ENCODE measurements at places on chromosomes 4 and X.

GRCh38 chr4:100511896-100512295 is 5.9 kb downstream of the EMCN start:
- no peak for DNase-seq

DNA sequence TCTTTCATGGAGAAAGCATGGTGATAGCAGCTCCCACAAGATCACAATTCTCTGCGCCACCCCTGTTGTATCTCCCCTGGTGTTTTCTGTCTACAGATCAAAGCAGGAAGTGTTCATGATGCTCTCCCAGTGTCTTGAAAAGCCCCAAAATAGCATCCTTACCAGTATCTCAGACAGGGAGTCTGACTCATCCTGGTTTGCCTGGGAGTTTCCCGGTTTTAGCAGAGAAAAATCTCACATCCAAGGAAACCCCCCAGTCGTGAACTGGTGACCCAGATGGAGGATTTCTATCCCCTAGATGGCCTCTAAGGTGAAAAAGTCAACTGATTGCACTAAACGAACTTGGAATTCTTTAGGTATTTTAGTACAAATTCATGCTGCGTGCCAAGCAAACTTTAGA is 64.3 kb upstream of the NR0B1 start:
- no peak for DNase-seq

- DNase-seq: no peak
Observed at GRCh38 chrX:120731386-120731785, 101.5 kb upstream of the C1GALT1C1 start.

DNA sequence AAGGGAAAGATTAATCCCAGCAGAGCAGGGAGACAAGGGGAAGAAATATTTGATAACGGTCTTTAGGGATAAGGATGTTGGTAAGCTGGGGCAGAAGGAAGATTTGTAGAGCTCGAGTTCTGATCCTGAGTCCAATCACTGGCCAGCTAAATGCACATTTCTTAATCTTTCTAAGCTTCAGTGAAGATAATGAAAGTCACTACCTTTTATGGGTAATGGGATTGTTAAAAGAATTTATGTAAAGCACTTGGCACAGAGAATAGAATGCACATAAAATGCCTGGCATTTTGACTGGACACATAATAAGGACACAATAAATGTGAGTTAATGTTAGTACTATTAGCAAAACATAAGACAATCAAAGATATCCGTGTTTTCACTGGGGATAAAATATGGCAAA is 43.3 kb downstream of the NCAPG start:
- no peak for DNase-seq

- DNase-seq: no peak
Observed at GRCh38 chr4:71713611-71714203, 70.2 kb downstream of the GC start.

DNA sequence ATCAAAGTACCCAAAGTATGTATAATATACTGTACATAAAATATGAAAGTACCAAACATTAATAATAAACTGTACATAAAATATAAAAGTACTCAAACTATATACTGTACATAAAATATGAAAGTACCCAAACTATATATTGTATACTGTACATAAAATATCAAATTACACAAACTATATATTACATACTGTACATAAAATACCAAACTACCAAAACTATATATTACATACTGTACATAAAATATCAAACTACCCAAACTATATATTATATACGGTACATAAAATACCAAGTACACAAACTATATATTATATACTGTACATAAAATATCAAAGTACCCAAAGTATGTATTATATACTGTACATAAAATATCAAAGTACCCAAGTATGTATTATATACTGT is 723.7 kb downstream of the CWH43 start:
- no peak for DNase-seq
